ENCODE measurements at places on chromosomes 1 and 21.

DNA sequence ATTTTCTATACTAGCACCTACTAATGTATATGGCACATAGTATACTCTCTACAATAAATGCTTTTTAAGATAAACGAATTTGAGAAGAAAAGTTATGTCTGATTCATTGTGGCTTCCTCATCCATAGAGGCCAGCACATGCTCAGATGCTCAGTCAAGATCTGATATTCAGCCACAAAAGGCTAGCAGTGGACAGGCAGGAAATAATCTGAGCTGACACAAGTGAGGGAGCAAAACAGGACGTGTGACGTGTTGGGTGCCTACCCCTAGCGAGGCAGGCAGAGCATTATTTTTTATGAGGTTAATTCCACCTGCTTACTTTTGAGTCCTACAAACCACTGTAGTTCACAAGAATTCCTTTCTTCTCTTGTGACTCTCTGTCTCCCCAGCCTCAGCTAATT is 550.9 kb downstream of the SMYD3 start:
- DNase-seq = no peak

DNA sequence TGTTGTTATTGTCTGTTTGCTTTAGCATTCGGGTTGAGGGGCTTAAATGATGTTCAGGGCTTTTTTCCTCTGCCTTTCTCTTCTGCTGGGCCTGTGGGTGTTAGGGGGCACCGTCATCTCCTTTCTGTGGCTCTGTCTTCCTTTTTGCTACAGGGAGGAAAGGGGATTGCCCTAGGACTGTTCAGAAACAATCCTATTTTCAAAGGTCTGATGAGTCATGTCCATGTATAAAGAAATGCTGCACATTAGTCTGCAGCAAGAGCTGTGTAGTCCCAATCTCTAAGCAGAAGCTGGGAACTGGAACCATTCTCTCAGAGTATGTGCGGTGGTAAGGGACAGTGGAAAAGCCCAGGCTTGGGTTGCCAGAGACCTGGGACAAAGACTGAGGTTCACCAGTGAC is 462.3 kb downstream of the OMA1 start:
- no peak for DNase-seq

DNA sequence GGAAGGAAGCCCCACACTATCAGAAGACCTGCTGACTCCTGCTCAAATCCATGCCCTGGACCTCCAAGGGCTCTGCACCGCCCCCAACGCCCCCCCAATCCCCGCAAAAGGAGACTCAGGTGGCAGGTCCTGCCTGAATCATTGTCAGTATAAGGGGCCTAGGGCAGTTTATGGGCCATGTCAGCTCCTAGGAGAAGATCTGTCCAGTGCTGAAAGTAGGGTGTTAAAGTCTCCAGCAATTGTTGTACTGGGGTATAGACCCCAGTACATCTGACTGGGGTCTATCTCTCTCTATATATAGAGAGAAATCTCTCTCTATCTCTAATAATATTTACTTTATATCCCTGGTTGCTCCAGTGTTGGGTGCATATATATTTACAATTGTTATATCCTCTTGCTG is 12.1 kb upstream of the OLIG2 start:
- DNase-seq = no peak

- no peak for DNase-seq
Observed at GRCh38 chr1:186154651-186155050, 220.4 kb downstream of the TPR start.

DNA sequence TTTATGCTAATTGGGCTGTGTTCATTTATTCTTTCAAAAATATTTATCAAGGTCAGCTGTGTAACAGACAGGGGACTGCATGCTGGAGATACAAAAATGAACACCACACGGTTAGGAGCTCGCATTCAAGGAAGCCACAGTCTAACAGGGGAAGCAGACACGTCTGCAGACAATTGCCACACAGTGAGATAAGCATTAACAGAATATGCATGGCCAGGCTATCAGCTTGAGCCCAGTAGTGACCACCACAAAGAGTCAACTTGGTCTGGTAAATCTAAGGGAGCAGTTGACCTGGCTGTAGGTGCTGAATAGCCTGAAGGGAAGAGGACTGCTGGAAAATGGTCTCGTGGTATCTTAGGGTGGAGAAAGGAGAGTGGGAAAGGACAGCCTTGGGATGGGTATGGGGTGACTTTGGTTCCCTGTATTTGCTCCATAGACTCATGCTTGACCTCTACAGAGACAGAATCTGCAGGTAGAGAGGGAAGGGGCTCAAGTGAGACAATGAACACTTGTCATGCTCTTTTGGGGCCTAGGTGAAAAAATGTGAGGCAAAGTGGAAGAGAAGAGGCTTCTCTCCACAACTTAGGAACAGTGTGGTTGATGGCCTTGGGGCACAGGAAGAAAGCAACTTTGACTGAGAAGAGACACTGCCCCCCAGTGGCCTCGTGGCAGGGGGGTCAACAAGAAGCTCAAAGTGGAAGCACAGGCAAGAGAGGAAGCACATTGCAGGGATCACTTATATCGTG is 7.6 kb upstream of the NPL start:
- DNase-seq = peak; percentile 51

DNA sequence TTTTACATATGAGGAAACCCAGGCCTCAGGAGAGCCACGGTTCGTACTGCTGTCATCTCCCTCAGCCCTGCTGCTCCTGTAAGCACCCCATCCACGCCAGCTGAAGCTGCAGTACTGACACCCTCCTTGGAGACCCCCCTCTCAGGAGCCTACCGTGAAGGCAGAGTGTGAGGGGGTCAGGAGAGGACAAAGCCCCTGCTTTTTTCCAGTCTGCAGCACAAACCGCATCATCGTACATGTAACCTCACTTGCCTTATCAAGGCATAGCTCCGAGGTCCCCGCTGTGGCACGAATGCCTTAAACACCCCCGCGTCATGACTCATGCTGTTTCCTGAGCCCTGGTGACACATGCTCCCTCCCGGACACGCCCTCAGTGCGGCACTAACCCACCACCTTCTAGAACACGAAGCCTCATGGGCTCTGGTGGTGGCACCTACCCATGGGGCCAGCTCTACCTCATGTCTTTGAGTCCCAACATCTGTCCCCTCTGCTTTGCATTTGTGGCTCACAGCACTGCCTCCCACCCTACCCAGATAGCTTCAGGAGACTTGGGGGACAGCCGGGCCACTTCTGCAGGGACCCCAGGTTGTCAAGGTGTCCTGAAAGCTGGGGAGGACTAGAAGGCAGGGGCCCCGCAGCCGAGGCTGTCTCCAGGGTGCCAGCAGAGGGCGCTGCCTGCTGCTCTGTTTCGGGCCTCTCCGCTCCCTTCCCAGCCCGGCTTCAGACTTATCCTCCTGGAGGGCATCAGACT is 4.9 kb downstream of the SH3BGRL3 start:
- DNase-seq = peak; percentile 88

DNA sequence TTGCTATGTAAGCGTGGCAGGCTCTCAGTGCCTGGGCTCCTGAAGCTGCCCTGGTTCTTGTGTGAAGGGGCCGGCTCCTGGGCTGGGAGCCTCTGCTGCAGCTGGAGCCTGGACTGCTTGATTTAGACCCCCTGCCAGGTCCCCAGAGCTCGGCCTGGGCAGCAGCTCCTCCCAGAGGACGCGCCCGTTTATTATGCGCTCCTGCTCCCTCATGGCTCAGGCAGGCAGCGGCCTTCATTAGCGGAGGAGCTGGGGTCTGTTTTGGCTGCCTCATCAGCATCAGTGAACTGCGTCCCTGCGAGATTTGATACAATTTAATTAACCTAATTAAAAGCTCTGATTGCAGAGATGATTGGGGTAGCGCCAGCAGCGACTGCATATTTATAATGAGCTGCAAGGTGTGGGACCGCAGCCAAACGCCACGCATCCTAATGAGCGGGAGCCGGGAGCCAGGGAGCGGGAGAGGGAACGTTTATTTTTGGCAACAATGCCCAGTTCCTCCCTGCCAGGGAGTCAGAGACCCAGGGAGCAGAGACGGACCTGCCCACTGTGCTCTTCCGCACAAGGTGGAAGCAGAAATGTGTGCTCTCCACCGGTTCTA is 16.6 kb downstream of the UTP11 start:
- DNase-seq = no peak

DNA sequence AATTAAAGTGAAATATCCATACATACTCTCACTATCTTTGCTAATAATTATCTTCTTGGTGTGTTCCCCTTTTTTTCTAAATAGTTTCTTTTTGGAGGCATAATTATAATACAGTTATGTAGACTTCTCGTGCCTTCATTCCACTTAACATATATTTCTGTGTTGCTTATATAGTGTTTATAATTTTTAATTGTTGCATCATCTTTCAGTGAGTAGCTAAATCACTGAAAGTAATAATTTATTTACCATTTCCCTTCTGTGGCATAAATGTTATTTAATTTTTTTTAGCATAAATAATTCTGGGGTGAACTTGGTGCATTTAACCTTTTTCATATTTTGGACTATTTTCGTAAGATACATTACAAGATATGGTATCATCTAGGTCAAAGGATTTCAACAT is 38.3 kb downstream of the SMAP2 start:
- no peak for DNase-seq

GRCh38 chr1:198465201-198466144 is 75.0 kb downstream of the ATP6V1G3 start:
- no peak for DNase-seq

- DNase-seq = no peak
Observed at GRCh38 chr1:230256896-230257295, 169.2 kb downstream of the PGBD5 start.

- no peak for DNase-seq
Observed at GRCh38 chr21:21921410-21922232, 923.4 kb downstream of the NCAM2 start.

- DNase-seq = no peak
Observed at GRCh38 chr1:151309811-151310323, 17.3 kb downstream of the PI4KB start.

DNA sequence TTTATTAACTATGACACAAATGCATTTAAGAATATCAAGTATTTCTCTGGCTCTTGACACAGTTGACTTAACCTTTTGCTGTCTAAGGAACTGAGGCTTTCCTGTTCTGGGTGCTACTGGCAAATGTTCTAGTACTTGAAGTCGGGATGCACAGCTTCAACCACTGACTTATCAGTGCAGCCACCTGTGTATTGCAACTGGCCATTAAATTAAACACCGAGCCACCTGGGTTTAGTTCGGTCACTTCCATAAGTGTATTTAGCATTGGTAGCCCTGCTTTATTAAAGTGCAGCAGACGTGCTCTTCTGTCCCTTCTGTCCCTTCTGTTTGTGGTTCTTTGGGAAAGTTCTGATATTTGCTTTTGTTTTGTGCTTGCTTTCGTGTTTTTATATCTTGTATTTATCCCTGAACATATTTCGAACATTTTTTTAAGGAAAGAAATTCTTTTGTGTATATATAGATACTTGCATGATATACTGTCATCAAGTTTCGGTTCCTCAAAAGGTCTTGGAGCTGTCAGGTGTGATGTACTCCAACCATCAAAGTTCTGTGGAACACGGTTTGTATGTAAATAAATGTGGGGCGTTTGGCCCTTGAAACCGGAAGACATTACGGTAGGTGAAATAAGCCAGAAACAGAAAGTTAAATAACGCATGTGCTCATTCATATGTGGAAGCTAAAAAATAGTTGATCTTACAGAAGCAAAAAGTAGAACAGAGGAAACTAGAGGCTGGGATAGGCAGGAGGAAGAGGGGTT is 297.9 kb upstream of the GREM2 start:
- no peak for DNase-seq

GRCh38 chr1:151286619-151287340 is 4.7 kb downstream of the ZNF687 start:
- no peak for DNase-seq

DNA sequence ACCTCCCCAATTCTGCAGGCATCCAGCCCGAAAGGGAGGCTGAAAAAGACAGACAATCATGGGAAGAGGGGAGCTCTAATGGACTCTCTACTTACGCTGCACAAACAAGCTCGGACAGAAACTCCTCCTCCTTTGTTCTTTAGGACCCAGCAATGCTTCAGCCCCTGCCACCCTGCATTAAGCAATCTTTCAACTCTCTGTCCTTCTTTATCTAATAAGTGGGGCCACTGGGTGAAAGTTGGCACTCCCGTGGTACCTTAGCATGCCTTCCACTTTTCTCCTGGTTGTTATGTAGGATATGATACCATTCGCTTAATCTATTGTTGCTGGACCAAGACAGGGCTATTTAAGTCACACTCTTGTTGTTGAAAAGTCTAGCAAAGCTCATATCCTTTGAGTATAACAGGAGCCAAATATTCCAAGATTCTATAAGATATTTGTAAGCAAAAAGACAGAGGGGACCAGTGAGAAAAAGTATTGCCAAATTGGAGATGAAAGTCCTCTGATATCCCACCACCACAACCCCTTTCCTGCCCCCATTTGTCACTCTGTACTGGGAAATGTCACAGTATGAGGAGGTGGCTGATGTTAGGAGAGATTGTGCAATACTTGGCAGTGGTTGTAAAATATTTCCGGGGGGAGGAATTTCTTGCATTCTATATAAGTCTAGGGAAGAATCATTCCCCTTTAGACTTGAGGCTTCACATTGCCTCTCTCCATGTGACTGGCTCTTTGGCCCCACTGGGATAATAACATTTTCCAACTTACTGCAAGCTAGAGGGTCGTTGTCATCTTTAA is 137.3 kb upstream of the GJB5 start:
- DNase-seq = no peak

DNA sequence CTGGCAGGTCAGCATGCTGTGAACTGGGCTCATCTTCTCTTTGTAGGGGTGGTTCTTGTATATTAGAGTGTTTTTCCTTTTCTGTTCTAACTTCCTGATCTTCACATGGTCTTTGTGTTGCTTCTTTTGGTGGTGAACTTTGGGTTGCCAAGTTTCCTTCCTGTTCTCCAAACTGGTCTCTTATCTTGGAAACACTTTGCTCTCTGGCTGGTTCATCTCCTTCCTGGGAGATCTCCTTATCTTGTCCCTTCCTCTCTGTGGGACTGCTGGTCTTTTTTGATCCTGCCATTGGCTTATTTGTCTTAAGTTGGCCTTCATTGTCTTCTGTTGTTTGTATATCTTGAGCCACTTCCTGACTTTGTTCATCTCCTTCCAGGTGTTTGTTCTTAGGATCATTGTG is 2.1 kb downstream of the TCHHL1 start:
- no peak for DNase-seq

- DNase-seq = no peak
Observed at GRCh38 chr1:187051618-187052232, 223.0 kb downstream of the PLA2G4A start.

All from tibial artery (tissue), 4 donors.